Cerebellum (tissue), 4 donors: ENCODE measurements at places on chromosomes 16 and 17.

GRCh38 chr17:11742886-11743285 is 144.6 kb downstream of the DNAH9 start:
- no peak for DNase-seq

DNA sequence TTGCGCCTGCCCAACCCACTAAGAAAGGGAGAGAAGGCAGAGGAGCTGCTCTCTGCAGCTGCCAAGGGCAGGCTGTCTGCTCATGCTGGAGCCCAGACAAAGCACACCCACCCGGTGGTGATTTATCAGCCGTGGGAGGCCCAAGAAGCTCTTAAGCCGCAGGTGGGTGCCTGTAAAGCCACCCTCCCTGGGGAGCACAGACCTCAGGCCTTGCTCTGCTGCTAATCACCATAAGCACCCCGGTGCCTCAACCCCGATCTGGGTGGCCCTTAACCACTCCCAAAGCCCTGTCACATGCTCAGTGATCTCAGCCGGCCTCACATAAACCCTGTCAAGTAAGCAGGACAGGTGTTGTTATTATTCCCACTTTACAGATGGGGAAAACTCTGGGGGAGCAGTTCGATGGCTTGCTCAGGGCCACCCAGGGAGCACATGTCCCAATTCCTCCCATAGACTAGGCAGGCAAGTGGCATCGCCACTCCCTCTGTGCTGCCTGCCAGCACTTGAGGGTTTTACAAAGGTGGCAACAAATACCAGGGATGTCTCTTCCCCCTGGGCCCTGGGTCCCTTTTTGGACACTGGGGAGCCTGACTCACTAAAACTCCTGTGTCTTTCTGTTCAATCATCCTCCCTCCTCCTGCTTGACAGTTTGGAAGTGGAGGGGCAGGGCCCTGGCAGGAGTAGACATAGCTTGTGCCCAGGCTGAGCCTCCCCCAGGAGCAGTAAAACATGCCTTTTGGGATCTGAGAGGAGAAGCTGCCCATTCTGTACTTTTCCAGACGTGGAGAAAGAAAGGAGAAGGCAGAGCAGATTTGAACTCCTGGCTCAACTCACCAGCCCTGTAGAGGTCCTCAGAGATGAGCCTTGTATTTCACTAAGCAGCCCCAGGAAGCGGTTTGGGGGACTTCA is 299.3 kb downstream of the SOX9 start:
- no peak for DNase-seq

GRCh38 chr17:11503308-11504035 is 94.8 kb upstream of the DNAH9 start:
- no peak for DNase-seq

DNA sequence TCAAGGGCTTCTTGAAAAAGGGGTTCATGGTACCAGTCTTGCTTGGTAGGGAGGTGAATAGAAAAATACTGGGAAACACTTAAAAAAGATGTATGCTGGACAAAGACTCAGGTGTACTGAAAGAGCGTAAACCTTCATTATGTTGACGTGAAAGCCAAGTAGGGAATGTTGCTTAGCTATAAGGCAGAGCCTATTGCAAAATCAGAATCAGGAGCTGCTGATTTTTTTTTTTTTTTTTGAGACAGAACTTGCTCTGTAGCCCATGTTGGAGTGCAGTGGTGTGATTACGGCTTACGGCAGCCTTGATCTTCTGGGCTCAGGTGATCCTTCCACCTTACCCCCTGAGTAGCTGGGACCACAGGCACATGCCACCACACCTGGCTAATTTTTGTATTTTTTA is 3.9 kb downstream of the TMEM94 start:
- no peak for DNase-seq

- DNase-seq = no peak
These were observed 18.1 kb downstream of the PRMT7 start for GRCh38 chr16:68328860-68329390.

DNA sequence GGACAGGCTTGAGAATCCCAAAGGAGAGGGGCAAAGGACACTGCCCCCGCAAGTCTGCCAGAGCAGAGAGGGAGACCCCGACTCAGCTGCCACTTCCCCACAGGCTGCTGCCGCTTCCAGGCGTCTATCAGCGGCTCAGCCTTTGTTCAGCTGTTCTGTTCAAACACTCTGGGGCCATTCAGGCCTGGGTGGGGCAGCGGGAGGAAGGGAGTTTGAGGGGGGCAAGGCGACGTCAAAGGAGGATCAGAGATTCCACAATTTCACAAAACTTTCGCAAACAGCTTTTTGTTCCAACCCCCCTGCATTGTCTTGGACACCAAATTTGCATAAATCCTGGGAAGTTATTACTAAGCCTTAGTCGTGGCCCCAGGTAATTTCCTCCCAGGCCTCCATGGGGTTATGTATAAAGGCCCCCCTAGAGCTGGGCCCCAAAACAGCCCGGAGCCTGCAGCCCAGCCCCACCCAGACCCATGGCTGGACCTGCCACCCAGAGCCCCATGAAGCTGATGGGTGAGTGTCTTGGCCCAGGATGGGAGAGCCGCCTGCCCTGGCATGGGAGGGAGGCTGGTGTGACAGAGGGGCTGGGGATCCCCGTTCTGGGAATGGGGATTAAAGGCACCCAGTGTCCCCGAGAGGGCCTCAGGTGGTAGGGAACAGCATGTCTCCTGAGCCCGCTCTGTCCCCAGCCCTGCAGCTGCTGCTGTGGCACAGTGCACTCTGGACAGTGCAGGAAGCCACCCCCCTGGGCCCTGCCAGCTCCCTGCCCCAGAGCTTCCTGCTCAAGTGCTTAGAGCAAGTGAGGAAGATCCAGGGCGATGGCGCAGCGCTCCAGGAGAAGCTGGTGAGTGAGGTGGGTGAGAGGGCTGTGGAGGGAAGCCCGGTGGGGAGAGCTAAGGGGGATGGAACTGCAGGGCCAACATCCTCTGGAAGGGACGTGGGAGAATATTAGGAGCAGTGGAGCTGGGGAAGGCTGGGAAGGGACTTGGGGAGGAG is at the start of gene CSF3:
Gene CSF3 (plus strand): TSS at position 436 of the 993 bp plus-strand sequence. CDS start 35 bp downstream, at position 471.
- DNase-seq = no peak

GRCh38 chr17:8055851-8056231 is 17.0 kb downstream of the ALOX15B start:
- no peak for DNase-seq

DNA sequence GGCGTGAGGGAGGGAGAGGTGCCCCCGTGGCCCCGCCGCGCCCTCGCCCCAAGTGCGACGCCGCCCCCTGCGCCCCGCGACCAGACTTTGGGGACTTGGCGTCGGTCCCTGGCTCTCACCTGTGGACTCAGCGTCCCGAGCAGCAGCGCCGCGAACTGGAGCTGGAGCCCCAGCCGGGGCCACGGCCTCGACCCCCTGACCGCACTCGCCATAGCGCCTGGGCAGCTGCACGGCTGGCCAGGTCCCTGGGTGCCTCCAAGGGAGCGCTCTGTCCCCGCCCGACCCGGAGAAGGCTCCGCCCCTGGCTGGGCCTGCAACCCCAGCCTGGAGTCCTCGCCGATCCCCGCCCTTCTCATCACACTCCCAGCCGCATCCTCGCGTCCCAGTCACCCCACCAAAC is at the start of gene ERN2:
Gene ERN2 (minus strand): TSS at position 247 of the 400 bp plus-strand sequence. CDS start 35 bp downstream, at position 212.
- no peak for DNase-seq

GRCh38 chr16:73089420-73089819 is 41.5 kb upstream of the ZFHX3 start:
- no peak for DNase-seq

- no peak for DNase-seq
These were observed 5.8 kb upstream of the ADGRG1 start for GRCh38 chr16:57622361-57623250.

DNA sequence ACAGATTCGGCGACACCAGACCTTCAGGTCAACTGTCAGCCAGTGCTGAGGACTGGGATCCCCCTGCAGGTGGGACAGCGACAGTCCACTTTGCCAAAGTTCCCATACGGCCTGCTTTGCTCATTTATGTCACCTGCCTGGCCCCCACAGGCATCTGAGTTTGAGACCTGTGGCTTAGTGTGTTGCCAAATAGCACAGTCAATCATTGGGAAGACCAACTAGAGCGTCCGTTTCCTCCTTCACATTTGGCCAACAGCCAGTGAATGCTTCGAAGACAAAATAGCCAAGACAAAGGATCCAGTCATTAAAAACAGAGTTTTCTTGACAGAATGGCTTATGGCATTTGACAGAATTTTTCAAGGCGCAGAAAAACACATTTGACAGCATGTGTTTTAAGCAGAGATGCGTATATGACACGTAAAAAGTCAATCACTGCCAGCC is 113.8 kb downstream of the ABCC12 start:
- DNase-seq = peak; percentile 43

DNA sequence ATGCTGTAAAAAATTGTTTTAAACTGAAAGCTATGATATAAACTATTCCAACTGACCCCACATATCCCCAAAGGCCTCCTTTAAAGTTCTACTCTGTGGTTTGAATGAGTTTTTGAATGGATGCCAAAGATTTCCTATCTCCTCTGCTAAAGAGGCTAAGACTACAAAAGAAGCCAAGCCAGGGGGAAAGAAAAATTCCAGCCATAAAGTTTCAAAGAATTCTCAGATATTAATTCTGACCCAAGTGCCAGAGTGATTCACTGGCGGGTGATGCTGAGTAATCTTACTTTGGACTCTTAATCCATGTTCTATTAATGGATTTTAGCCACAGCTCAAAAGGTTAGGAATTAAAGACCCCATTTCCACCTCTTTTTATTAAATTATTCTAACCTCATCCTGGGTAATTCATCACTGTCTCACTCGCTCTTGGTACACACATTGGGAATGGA is 60.7 kb downstream of the HS3ST3A1 start:
- no peak for DNase-seq

- DNase-seq = no peak
These were observed 3.5 kb downstream of the GPATCH8 start for GRCh38 chr17:44499722-44500121.

DNA sequence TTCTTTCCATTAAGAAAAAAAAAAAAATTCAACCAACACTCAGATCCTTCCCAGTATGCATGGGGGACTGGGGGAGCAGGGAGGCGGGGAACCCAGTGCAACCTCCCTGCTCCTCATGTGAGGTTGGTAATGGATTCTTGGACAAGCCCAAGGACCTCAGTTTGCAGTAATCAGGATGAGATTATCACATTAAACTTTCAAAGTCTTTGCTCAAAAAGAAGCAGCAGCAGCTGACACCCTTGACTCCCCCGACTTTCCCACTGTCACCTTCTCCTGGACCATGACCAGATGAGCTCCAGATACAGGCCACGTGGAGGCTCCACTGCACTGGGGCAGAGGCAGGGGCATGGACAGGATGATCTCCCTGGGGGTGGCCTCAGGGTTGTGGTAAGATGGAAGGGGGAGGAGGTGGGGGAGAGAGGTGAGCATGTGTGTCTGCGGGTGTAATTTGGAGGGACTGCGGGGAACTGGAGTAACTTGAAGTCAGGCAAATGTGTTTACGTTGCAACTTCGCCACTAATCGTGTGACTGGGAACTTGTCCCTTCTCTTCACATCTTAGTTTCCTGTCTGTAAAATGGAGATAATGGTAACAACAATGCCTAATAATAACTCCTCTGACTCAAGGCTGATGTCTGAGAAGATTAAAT is 19.8 kb downstream of the ZNF385C start:
- DNase-seq = no peak
